HEK293T (cell line): ENCODE measurements at places on chromosomes 3 and 15.

DNA sequence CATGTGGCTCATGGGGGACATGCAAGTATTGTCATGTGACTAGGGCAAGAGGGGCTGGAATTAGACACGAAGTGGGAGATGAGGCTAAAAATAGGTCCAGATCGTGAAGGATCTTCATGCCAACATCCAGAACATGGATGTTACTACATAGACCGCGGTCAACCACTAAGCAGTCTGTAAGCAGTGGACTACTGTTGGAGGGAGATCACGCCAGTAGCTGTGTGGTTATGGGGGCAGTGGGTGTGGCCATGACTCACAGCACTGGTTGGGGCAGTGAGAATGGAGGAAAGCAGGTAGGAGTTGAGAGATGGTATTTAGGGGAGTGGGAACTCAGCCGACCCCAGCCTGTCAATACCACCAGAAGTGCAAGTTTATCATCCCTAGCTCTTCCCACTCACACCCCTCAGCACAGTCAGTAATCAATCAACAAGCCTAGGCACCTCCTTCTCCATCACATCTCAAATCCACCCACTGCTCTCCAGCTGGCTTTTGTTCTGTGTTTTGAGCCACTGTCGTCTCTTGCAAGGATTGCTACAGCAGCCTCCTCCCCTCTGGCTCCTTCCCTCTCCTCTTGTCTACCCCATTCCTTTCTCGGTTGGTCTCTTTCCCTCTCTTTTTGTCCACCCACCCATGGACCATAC is 107.2 kb upstream of the ABHD17C start:
- no peak for DNase-seq

- DNase-seq: peak; percentile 66
Measured at GRCh38 chr15:77819048-77819850, 186.5 kb upstream of the LINGO1 start.

GRCh38 chr3:120681506-120682038 is 467 bp downstream of the HGD start:
- DNase-seq: no peak

GRCh38 chr15:60572541-60573421 is 93.8 kb upstream of the ICE2 start:
- DNase-seq: no peak

DNA sequence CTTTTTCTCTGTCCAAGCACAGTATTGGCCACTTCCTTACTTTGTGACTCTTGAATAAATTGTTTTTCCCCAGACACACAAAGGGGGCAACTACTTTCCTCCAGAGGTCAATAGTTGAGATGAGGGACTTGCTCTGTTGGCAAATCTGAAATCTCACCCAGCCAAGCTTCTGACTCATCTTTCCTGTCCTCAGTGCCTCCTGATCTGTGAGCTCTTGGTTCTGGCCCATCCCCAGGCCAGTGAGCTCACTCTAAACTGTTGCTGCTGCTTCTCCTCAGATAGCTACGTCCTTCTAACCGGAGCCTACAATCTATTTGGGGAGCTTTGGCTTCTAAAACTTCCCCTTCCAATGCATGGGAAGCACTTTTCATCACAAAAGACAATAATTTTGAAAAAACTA is 50.0 kb upstream of the NMD3 start:
- no peak for DNase-seq

GRCh38 chr15:66071160-66071920 is 182.2 kb downstream of the MEGF11 start:
- no peak for DNase-seq

GRCh38 chr3:170419557-170420087 is 954 bp downstream of the CLDN11 start:
- DNase-seq: no peak

DNA sequence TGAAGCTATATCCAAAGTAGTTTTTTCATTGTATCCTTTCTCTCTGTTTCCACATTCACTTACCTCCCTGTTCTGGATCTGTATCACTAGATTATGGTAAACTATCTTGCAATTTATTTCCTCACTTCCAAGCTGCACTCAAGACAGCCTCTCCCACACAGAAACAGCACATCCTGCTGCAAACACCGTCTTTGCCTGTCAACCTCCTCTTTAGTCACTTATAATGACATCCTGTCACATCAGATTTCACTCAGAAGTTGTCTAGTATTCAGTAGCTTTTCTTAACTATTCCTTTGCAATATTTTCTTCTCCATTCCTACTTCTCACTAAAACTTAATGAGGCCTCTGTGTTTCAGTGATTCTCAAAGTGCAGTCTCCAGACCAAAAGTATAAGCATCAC is 490.8 kb downstream of the IGSF11 start:
- no peak for DNase-seq
